RPMI8226 (cell line): ENCODE measurements at places on chromosomes 13 and 19.

DNA sequence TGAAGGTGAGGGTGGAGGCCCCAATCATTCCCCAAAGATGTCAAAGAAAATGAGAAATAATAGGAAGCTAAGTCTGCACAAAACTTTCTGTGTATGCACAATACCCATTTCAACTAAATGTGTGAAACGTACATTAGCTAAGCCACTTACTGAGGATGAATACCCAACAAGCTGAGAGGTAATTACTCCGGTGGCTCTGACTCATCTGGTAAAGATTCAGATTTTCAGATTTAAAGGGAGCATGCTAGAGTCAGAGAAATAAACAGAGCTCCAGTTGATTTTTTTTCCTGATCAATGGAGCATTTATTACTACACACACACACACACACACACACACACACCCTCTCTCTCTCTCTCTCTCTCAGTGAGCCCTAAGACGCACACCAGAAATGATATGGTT is 194.8 kb upstream of the ARGLU1 start:
- no peak for DNase-seq

DNA sequence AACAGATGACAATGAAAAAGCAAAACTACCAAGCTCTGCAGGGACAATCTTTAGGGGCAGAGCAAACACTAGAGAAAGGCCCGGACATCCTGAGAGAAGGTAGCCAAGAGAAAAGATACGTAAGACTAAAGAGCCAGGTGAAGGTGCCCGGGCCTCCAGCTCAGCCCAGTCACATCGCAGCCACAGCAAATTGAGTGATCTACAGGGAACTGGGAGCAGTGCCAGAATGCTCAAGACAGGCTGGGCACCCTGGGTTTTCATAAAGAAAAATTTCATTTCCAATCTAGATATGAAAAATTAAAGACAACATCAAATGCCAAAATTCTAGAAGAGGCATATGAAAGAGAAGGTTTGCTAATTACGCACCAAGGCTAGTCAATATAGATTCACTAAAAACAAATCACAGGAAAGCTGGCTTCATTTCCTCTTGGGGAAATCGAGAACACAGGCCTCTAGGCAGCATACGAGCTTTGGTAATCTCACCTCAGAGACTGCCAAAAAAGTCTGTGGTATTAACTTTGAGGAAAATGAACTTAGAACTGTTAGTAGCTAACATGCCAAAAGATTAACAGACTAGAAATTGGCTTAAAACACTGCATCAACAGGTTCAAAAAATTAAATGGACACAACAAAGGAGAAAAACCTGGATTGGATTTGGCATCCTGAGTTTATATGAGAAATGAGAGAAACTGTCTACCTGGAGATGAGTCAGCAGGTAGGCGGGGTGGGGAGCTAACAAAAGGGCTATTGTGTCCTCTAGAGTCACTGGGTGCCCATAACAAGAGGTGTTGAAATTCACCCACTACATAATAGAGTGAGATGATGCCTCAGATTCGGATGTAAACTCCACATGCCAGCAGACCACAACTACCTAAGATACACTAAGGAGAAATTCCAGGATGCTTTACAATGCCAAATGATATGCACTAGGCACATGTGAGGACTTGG is 6.6 kb downstream of the ANKRD10 start:
- no peak for DNase-seq

GRCh38 chr13:21475115-21475514 is 16.0 kb upstream of the ZDHHC20 start:
- DNase-seq: no peak

GRCh38 chr13:44048326-44048725 is 168.6 kb downstream of the LACC1 start:
- DNase-seq: peak; percentile 19

DNA sequence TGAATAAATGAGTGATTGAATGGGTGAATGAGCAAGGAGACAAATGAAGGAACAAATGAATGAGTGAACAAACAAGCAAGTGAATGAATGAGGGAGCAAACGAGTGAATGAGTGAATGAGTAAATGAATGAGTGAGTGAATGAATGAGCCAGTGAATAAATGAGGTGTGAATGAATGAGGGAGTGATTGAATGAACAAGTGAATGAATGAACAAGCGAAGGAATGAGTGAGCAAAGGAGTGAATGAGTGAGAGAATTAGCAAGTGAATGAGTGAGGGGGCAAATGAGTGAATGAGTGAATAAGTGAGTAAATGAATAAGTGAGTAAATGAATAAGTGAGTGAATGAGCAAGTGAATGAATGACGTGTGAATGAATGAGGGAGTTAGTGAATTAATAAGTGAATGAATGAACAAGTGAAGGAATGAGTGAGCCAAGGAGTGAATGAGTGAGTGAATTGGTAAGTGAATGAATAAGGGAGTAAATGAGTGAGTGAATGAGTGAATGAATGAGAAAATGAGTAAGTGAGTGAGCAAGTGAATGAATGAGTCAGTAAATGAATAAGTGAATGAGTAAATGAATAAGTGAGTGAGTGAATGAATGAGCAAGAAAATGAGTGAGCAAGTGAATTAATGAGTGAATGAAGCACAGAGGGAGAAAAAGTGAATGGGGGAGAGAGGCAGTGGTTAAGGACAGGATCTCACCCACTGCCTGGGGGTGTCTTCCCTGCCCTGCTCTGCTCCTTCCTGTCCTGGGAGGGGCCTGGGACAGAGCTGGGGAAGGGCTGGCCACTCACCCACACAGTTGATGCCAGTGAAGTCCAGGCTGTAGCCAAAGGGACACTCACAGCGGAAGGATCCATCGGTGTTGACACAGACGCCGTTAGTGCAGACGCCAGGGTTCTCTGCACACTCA is 36.4 kb downstream of the CCL25 start:
- DNase-seq: no peak

GRCh38 chr13:59299584-59299983 is 864.1 kb downstream of the DIAPH3 start:
- DNase-seq: no peak

DNA sequence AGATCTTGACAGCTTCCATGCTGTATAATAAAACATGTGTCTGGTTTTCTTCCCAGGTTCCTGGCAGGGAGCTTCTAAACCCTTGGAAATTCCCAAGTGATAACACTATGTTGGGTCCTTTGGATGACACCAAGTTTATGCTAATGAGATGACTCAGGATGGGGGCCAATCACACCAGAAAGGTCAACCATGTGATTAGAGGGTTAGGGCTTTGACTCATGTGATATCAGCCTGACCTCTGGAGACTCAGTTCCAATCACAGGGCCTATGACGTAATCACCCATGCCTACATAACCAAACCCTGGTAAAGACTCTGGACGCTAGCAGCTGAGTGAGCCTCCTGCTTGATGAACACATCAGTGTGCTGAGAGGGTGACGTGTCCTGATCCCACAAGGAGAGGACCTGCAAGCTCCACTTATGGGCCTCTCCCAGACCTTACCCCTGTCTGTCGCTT is 203.6 kb downstream of the DCLK1 start:
- no peak for DNase-seq
